ENCODE measurements at places on chromosomes 5 and 9.

DNA sequence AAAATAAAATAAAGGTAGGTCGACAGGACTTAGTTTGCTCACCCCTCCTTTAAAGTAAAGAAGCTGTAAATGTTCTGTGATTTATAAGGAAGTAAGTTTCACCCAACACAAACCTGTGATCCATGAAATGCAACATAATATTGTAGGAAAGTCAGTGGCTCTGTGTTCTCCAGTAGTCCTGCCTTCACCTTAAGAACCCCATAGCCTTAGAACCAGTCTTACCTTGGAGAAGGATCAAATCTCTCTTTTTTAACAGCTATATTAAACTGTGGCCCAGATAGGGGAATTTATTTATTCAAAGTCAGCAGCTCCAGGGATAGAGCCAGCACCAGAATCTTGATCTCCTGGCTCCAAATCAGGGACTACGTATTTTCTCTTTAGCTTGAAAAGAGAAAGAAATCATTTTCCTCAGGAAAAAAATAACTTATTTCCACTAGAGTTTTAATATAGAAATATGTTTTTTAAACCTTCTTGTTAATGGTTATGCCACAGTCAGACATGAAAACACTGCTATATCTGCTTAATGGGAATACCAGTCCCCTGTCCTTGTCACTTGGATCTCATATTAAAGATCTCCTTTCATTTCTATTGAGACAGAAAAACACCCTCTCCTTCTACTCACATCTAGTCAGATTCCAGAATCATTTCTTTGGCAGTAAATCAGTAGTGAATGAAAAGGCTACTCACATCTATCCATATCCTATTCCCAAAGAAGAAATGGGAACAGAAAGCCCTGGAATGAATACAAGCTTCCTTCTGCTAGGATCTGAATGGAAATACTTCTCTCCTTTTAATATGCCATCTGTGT, 269.2 kb upstream of the TNC start:
- no peak for DNase-seq

GRCh38 chr5:14415024-14415697, 166.4 kb upstream of the OTULINL start:
- DNase-seq = no peak

DNA sequence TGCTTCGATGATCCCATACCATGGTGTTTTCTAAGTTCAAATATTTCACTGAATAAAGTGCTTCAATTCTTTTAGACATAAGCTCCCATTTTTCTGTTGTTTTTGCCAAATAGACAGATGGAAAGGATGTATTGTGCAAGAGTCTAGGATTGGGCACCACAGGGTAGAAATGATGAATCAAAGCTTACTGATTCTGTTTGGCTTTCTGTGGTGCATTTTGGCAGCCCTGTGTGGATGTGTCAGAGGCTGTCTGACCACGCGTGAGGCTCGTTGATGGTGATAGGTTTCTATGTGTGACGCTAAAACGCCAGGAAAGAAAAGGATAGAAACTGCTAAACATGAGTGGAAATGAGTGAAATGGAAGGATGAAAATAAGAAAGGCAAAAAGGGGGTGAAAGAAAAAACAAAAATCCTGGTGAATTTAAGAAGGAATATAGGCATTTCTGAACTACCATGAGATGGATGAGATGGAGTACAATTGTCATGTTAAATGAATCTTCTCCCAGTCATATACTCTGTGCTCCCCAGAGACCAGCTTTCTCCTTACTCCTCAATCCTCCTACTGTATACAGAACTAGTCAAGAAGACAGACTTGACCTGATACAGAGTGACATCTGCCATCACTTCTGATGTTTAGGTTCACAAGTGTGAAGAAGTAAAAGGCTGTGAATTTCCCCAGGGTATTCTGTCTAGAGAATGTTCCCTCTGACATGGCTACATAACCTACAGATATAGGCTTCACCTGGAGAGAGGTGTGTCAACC, 54.4 kb downstream of the ANKH start:
- DNase-seq = no peak

DNA sequence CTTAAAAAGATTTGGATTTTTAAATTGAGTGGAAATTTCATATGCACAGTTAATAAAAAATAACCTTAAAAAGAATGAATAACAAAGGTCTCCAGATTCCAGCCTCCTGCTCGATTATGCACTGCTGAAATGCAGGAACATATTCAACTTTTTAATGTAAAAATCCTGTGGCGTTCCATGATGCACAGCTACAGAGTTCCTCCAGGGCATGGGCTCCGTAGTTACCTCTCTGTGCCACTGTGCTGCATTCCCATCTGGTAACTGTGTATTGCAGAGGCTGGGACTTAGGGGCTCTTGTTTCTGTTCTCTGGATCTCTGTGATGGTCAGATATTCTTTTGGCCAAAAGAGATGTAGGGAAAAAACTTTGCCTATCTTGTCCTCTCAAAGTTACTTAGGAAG, 31.5 kb upstream of the EQTN start:
- DNase-seq = no peak

DNA sequence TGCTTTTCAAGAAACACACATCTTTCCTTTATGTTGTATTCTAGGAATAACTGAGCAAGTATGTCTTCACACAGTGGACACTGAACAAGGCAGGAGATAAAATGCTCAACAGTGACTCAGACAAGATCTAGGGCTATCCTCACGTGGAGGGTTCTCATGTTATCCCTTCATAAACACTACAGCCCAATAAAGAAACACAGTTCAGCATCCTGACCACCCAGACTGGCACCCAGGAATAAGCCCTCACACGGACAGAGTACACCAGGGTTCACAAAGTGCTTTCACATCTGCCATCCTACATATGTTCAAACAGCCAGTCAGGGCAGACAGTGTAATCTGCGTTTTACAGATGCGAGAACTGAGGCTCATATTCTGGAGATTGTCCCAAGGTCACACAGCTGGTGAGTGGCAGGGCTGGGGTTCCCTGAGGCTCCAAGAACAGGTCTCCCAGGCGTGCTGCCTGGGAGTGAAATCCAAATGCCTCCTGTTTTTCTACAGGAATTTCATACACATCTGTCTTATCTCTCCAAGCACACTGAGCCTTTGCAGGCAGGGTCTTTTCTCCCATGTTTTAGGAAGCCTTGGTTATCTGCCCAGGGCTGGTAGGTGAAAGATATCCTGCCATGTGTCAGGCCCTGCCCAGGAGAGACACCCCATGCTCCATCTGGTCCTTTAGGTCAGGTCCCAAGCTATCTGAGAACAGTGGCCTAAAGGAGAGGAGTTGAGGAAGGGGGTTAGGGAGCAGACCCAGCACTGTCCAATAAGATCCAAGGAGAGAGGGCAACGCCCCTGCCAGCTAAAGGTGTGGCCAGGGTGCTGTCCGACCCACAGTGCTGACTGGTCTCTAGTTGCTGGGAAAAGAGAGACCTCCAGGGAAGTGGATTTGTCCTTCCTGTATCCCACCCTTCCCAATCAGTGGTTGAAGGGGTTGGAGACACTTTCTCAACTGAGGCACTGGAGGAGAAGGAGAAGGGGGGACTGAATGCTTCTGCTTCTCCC, 47.9 kb upstream of the XPA start:
- DNase-seq = no peak

Data from iPS DF 19.7 (cell line).